A673 (cell line): ENCODE measurements at places on chromosomes 4 and X. TPM values are rescaled to one million over a fixed set of nuclear protein-coding genes. Genes with fewer than 3 reads are reported as not detected.

DNA sequence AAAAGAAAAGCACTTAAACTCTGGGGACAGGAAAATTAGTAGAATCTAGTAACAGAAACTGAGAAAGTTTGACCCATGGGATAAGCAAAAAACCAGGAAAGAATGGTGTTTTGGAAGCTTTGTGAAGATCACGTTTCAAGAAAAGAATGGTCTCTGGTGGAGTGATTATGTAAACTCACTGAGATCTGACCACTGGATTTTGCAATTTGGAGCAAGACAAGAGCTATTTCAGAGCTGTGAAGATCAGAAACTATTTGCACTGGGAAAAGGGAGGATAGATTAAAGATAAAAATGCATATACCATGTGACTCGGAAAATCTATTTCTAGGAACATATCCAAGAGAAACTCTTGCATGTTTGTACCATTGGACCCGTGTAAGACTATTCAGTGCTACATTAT is 4.3 kb downstream of the TMPRSS11D start:
- H3K4me3 ChIP-seq = no peak overlapping the region
- no peak overlapping the region for H3K27ac ChIP-seq
- H3K4me1 ChIP-seq = no peaks in the 10 kb centered on the region
- H3K36me3 ChIP-seq = no peaks in the 10 kb centered on the region

DNA sequence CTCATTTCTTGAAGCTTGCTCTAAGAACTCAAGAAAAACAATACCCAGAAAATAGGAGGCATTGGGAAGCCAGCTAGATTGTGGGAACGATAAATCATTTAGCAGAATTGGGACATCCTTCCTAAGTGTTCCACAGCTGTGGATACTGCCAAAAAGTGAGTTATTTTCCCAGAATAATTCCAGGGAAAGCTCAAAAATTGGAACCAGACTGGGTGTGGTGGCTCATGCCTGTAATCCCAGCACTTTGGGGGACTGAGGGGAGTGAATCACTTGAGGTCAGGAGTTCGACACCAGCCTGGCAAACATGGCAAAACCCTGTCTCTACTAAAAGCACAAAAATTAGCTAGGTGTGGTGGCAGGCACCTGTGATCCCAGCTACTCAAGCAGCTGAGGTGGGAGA is 68.2 kb upstream of the GK2 start:
- H3K4me1 ChIP-seq = no peaks in the 10 kb centered on the region
- DNase-seq = no peak
- no peak overlapping the region for H3K4me3 ChIP-seq
- no peaks in the 10 kb centered on the region for H3K27me3 ChIP-seq
- H3K27ac ChIP-seq = no peak overlapping the region

GRCh38 chr4:31362756-31363155 is 642.6 kb downstream of the PCDH7 start:
- no peaks in the 10 kb centered on the region for H3K36me3 ChIP-seq
- no peak overlapping the region for H3K27ac ChIP-seq
- no peak for DNase-seq
- H3K4me1 ChIP-seq = peaks cover 3% of the 10 kb centered on the region
- H3K27me3 ChIP-seq = no peaks in the 10 kb centered on the region

DNA sequence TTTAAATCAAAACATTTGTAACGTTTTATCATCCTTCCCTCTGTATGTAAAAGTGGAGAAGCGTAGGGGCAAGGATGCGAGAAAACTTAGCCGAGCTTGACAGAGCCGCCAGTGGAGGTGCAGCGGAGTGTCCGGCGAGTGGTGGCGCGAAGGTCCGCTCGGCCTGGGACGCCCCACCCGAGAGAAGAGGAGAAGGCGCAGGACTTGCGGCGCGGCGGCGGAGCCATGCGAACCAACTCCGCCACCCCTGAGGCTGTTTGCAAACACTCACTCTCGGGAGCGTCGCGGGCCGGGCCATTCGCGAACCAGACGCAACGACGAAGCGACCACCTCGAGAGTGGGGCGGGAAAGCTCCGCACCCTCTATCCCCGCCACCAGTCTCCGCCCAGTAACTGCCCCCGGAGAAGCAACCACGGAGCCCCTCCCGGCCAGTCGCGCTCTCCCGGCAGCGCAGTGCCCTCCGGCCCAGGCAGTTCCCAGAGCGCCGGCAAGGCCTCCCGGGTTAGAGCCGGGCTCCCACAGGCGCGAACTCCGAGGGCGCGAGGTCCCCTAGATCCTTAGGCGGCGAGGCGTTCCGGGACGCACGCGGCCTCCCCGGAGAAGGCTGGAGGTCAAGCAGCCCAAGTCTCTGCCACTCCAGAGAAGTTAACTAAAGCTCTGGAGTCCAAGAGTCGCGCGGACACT is 2.3 kb upstream of the MAB21L2 start:
- H3K4me1 ChIP-seq = no peaks in the 10 kb centered on the region
- H3K27ac ChIP-seq = no peak overlapping the region
- DNase-seq = no peak
- H3K27me3 ChIP-seq = no peaks in the 10 kb centered on the region
- H3K36me3 ChIP-seq = peaks cover 5% of the 10 kb centered on the region
- no peak overlapping the region for H3K4me3 ChIP-seq

DNA sequence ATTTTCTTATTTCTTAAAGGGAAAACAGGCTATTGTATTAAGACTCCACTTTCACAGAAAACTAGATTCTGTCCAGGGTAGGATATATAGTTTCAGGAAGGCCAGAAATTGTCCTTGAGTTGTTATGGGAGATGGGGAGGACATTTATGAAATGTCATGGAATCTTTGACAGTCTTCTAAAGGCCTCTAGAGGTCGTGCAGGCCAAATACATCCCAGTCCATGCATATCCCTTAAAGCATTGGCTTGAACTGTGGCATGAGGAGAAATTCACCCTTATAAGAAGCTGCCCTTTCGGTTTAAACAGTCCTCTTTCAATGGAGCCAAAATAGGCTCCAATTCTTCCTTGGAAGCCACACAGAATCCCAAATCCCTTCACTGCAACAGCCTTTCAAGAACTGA is 183.6 kb upstream of the NOCT start:
- DNase-seq = no peak
- no peaks in the 10 kb centered on the region for H3K36me3 ChIP-seq
- H3K27me3 ChIP-seq = no peaks in the 10 kb centered on the region

Gene ZNF732
- not detected in 2 replicates for total RNA-seq

Gene AFM
- total RNA-seq = 0.15 TPM in 1 of 2 replicates, not detected in the other

Gene AKAP14
- not detected in 2 replicates for total RNA-seq

Gene GPR173
- total RNA-seq = 5.3 and 5.9 TPM in 2 replicates
